Activated CD8-positive, alpha-beta T cell treated with anti-CD3 and anti-CD28 coated beads for 36 hours (primary cell): ENCODE measurements at places on chromosomes 2 and 18. TPM values are rescaled to one million over a fixed set of nuclear protein-coding genes. Genes with fewer than 3 reads are reported as not detected.

DNA sequence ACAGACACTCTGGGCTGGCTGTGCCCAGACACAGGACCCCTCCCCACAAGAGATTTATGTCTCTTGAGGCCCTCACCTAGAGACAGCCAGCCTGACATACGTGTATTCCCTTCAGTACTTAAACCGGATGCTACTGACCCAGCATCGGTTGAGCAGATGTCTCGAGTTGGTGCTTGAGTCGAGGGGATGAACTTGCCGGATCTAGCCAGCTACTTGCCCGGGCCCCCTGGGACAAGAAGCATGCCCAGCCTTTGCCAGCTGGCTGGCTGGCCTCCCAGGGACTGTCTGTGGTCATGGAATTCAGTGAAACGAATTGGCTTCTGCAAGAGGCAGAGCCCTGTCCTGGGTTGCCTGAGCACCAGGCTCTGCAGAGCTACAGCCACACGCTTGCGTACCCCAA lies 36.0 kb downstream of the DNMT3A start:
- H3K4me1 ChIP-seq, result peaks cover 97% of the 10 kb centered on the region
- peaks cover 68% of the 10 kb centered on the region for H3K36me3 ChIP-seq
- H3K4me3 ChIP-seq, result no peak overlapping the region
- DNase-seq, result no peak
- H3K27ac ChIP-seq, result peak overlapping the region; percentile 75

DNA sequence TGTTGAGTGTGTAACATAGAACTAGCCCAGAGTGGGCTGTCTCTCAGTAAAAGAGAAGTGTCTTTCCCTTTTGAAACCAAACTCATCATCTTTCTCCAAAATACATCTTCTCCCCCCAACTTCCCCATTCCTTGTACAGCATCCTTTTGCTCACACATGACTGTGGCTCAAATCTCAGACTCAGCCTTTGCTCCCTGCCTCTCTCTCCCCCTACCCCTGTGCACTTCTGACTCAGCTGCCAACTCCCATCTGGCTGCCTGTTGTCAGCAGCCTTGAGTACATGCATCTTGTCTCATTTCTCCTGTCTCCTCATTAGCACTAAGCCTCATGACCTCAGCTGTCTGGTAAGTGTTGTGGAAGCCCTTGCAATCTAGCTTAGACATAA lies 18.1 kb upstream of the MGAT4A start:
- no peak overlapping the region for H3K4me3 ChIP-seq
- no peak for DNase-seq
- H3K27ac ChIP-seq, result peak overlapping the region; percentile 2
- H3K4me1 ChIP-seq, result peaks cover 36% of the 10 kb centered on the region
- no peaks in the 10 kb centered on the region for H3K27me3 ChIP-seq
- peaks cover 3% of the 10 kb centered on the region for H3K36me3 ChIP-seq

- no peaks in the 10 kb centered on the region for H3K36me3 ChIP-seq
- H3K4me3 ChIP-seq, result no peak overlapping the region
- H3K4me1 ChIP-seq, result peaks cover 12% of the 10 kb centered on the region
Observed at GRCh38 chr2:68453761-68454360, 13.2 kb downstream of the FBXO48 start.

DNA sequence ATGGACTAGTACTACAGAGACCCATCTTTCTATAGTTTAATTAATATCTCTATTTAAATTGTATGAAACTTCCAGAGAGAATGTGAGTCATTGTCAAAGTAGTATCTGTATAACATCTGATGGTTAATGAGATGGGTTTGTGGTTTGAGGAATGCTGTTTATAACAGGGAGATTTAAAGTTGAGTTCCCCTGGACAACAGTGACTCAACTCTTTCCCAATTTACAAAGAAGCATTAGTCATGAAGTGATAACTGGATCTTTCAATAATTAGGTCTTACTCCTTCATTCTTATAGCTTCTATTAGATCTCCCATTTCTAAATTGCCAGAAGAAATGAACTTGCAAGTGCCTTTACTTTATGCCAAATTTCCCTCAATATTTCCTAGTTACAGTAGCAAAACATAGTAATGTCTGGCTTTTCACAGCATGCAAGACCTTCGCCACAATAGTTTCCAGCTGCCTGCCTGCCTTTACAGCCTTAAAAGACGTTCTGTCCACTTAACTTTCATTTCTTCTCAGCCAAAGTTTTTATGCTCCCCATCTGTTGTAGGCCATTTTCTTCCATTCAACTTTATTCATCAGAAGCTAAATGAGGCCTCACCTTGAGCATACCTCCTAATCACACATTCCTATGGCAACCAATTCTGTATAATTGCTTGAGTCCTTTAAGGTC lies 47.7 kb upstream of the WDR75 start:
- H3K27ac ChIP-seq, result no peak overlapping the region
- H3K27me3 ChIP-seq, result no peaks in the 10 kb centered on the region
- peaks cover 5% of the 10 kb centered on the region for H3K4me1 ChIP-seq
- DNase-seq, result no peak

- no peak overlapping the region for H3K4me3 ChIP-seq
- H3K27ac ChIP-seq, result no peak overlapping the region
- peaks cover 2% of the 10 kb centered on the region for H3K27me3 ChIP-seq
Observed at GRCh38 chr2:214533541-214533940, 122.7 kb downstream of the VWC2L start.

DNA sequence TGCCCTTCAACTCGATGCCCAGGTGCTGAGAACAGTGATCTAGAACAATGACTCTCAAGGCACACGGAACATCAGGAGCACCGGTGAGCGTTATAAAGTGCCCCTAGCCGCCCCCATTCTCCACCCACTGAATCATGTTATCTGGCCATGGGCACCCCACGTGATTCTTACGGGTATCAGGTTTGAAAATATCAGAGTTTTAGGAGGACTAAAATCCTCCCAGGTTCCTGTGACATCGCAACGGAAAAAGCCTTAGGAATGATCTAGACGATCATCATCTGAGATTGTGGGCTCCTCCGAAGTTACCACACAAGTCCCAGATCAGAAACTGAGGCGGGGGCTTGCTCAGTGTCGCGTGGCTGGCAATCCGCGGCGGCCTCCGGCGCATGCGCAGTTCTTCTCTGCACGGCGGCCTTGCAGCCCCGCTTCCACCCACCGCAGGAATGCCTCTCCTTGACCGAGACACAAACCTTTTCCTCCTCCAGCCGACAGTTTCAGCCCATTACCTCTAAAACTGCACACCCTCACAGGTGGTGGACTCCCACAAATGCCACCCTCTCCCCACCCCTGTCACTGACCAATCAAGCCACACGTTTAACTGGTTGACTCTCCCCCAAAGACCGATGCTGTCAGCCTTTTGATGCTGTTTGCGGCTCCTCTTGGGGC lies 5.8 kb upstream of the MRPL33 start:
- peak overlapping the region; percentile 63 for H3K27ac ChIP-seq
- peaks cover 2% of the 10 kb centered on the region for H3K27me3 ChIP-seq
- peak; percentile 46 for DNase-seq
- no peaks in the 10 kb centered on the region for H3K36me3 ChIP-seq

- H3K4me1 ChIP-seq, result peaks cover 74% of the 10 kb centered on the region
- H3K27me3 ChIP-seq, result no peaks in the 10 kb centered on the region
- H3K4me3 ChIP-seq, result no peak overlapping the region
- H3K27ac ChIP-seq, result peak overlapping the region; percentile 66
- no peak for DNase-seq
- no peaks in the 10 kb centered on the region for H3K36me3 ChIP-seq
Observed at GRCh38 chr2:64115808-64116598, 28.2 kb downstream of the PELI1 start.

DNA sequence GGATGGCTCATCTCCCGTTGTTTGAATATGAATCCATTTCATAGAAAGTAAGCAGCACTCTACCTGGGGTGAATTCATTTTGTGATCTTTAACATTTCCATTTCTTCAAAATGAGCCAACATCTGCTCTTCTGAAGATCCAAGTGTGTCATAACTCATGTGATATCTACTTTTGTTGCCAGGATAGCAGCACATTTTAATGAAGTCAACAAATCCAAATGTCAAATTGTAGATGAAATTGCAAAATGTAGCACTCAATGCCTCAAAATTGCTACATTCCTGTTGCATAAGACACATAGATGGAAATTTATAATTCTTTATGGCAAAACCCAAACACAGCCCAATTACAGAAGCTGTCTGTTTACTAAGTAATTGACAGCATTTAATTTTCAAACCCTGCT lies 360.7 kb downstream of the TMX3 start:
- no peaks in the 10 kb centered on the region for H3K36me3 ChIP-seq
- H3K27me3 ChIP-seq, result no peaks in the 10 kb centered on the region
- no peak overlapping the region for H3K4me3 ChIP-seq

DNA sequence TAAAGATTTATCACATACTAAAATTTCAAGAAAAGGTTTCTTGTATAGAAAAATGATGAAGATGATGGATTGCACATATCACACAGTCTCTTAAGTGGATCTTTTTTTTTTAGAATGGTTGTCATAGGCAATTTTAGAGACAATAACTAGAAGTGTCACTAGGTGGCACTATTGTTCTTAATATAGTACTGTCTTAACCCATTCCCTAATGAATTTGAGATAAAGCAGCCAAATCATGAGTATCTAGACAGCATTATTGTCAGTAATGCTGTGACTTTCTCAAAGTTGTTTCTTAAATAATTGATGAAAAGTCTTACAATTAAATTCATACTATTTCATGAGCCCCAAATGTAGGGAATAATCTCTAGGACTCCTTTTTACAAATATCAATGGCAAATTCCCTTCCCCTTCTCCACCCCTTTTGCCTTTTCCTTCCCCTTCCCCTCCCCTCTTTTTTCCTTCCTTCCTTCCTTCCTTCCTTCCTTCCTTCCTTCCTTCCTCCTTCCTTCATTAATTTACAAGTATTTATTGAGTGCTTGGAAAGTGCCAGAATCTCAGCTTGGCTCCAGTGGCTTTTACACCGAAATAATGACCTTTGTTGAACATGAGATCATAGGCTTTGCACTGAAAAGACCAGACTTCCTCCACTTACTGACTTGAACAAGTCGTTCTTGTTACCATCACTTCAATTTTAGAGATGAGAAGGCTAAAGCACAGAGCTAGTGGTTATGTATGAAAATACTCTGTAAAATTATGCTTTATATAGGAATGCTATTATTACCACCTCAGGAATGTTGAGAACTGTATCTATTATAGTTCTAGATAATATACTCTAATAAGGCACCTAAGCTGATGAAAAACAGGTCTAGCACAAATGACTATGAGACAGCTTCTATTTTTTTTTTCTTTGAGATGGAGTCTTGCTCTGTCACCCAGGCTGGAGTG lies 19.8 kb downstream of the MYL12B start:
- H3K4me3 ChIP-seq, result no peak overlapping the region
- DNase-seq, result no peak
- H3K4me1 ChIP-seq, result peaks cover 9% of the 10 kb centered on the region
- peaks cover 7% of the 10 kb centered on the region for H3K36me3 ChIP-seq

DNA sequence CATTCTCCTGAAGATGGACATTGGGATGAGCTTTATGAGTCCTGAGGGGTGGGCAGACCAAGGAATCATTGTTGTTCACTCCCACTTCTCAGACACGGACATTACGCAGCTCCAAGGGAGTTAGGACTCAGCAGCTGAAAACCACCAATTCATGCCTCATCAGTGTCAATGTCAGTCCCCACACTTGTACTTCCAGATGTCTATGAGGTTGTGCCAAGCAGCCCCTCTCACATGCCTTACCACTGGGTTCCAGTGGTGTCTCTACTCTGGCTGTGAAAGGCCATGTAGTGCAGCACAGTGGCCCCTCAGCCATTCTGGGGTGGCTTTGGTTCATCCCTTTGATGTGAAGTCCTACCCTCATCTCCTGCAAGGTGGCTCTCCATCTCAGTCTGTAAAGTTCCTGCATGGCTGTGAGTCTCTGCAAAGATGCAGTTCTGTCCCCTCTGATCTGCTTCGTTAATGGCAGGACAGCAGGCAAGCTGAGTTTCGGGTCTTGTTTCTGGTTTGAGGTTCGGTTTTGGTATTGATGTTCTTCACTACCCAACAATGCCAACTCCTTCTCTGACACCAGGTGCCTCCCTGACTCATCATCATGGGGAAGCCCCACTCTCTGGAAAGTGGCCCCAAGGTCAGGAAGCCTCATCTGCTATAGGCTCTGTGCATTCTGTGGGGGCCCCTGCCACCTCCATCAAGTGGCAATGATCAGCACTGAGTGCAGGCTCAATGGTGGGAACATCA lies 14.0 kb upstream of the COL6A3 start:
- H3K4me1 ChIP-seq, result peaks cover 71% of the 10 kb centered on the region
- peaks cover 8% of the 10 kb centered on the region for H3K36me3 ChIP-seq
- peak; percentile 95 for DNase-seq

DNA sequence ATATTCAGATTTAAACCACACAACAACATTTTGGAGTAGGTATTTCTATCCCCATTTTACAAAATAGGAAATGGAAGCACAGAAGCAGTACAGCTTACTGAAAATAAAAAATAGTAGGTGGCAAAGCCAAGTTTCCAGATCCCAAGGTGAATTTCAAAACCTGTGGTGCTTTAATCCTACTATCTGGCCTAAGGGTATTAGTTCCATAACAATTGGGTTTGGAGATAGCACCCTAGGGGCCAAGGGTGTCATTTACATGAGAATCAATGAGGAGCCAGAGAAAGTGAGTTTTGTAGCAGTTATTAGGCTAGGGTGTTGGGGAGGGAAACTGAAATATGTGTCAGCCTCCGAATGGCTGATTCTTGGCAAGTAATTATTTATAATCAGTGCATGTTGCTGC lies 24.9 kb downstream of the OSBPL6 start:
- H3K36me3 ChIP-seq, result no peaks in the 10 kb centered on the region
- DNase-seq, result no peak
- no peaks in the 10 kb centered on the region for H3K4me1 ChIP-seq
- H3K27ac ChIP-seq, result no peak overlapping the region

GRCh38 chr2:149360106-149360505 lies 29.7 kb downstream of the LYPD6 start:
- no peak overlapping the region for H3K4me3 ChIP-seq
- H3K27me3 ChIP-seq, result peaks cover 9% of the 10 kb centered on the region
- no peak for DNase-seq

GRCh38 chr2:65442420-65443020 lies 10.1 kb upstream of the SPRED2 start:
- no peak overlapping the region for H3K4me3 ChIP-seq
- no peak overlapping the region for H3K27ac ChIP-seq
- H3K27me3 ChIP-seq, result peaks cover 28% of the 10 kb centered on the region
- peaks cover under 1% of the 10 kb centered on the region for H3K4me1 ChIP-seq

DNA sequence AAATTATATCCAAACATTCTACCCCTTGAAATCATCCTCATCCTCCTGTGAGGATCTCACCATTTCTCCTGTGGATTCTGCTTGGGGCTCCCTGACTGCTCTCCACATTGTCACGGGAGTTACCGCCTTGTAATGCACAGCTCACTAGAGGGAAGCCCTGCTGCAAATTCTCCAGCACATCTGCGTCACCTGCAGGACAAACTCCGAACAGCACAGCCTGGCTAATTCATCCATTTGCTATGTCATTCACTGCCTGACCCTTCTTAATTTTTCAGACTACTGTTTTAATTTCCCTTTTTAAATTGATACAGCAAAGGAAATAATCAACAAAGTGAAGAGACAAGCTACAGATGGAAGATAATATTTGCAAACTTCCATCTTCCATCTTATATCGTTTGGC lies 627.4 kb downstream of the FBXO15 start:
- no peak for DNase-seq
- H3K36me3 ChIP-seq, result peaks cover 2% of the 10 kb centered on the region
- H3K4me3 ChIP-seq, result no peak overlapping the region
- no peaks in the 10 kb centered on the region for H3K27me3 ChIP-seq
- no peaks in the 10 kb centered on the region for H3K4me1 ChIP-seq
- H3K27ac ChIP-seq, result no peak overlapping the region

Gene REG3A
- not detected for total RNA-seq

- DNase-seq, result no peak
- H3K36me3 ChIP-seq, result no peaks in the 10 kb centered on the region
- no peaks in the 10 kb centered on the region for H3K27me3 ChIP-seq
Observed at GRCh38 chr18:7598167-7599047, 31.3 kb downstream of the PTPRM start.
